Right lobe of liver (tissue), 6 donors: ENCODE measurements at places on chromosomes 5 and 9. TPM values are rescaled to one million over a fixed set of nuclear protein-coding genes. Genes with fewer than 3 reads are reported as not detected.

DNA sequence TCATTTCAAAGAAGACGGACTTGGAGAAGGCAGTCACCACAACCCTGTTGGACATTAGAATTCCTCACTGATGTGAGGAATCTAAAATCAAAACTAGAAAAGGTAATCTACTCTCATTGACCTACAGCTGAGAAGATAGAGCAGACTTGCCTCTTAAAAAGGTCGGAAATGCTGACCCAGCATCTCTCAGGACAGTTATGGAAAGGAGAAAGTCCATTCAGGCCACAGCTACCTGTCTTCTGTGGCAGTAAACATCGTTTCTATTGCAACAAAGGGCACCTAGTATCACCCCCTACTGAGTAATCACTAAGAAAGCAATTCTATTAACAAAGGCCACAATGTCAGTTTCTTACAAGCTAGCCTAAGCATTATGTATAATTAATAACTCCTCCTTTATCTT lies 601.7 kb downstream of the PRELID2 start:
- no peak overlapping the region for H3K4me3 ChIP-seq
- H3K27ac ChIP-seq, result no peak overlapping the region
- no peaks in the 10 kb centered on the region for H3K27me3 ChIP-seq
- H3K4me1 ChIP-seq, result no peaks in the 10 kb centered on the region
- no peak for DNase-seq

DNA sequence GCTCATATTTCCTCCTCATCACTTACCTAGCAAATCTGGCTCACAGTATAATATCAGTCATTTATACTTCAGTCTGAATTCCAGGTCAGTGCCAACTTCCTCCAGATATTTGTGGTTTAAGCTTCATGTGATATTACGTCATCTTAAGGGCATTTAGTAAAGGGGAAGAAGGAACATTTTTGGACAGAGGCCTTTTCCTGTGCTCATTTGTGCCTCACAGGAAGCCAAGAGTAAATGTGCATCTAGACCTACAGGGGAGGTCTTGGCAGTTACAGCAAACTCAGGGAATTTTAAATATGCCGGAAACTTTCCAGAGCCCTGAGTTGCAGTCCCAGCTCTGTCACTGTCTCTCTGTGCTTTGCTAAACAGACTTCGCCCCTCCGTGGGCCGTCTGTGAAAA lies 12.3 kb upstream of the KCNIP1 start:
- no peaks in the 10 kb centered on the region for H3K36me3 ChIP-seq
- no peaks in the 10 kb centered on the region for H3K4me1 ChIP-seq
- H3K27ac ChIP-seq, result peak overlapping the region; percentile 33

DNA sequence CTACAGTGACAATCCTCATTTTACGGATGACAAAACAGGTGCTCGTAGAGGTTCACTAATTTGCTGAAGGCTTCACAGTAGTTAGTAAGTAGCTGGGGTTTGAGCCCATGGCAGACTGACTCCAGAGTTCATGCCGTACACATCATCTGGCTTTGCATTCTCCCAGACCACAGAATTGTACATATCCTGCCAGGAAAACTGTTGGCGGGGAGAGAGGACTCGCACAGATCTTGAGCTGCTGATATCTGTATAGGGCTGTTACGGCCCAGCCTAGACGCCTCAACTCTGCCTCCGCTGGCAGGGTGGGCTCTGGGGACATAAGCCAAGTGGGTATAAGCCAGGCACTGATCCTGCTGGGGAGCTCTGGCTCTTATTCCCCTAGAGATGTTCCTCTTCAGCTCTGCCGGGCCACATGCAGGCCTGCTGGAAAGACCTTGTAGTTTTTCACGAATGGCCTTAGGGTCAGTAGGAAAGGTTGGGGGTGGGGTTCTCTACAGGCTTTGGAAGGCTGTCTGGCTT lies 16.3 kb downstream of the LARP1 start:
- no peaks in the 10 kb centered on the region for H3K36me3 ChIP-seq
- H3K27me3 ChIP-seq, result no peaks in the 10 kb centered on the region
- DNase-seq, result no peak
- H3K27ac ChIP-seq, result no peak overlapping the region
- no peaks in the 10 kb centered on the region for H3K4me1 ChIP-seq

SYNPO gene
- 35.6 TPM for total RNA-seq

DNA sequence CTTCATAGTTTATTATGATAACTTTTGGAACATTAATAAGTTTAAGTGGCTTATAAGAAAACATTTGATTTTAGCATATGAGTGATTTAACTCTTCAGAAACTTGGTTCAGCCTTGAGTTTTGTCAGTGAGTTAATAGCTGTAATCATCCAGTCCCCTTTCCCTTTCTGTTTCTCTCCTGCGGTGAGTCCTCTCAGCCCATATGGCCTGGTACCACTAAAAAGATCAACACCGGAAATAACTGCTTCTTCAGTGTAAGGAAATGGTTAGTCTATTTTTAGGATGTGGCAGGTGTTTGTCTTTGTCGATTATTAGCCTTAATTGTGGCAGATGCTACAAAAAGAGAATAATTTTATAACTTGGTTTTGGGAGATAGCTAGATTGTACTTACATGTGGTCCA lies 120.2 kb upstream of the GRHPR start:
- H3K4me3 ChIP-seq, result no peak overlapping the region
- no peaks in the 10 kb centered on the region for H3K36me3 ChIP-seq
- H3K4me1 ChIP-seq, result no peaks in the 10 kb centered on the region

GRCh38 chr5:127985811-127986325 lies 97.7 kb upstream of the SLC12A2 start:
- H3K36me3 ChIP-seq, result no peaks in the 10 kb centered on the region

- no peaks in the 10 kb centered on the region for H3K4me1 ChIP-seq
- H3K4me3 ChIP-seq, result no peak overlapping the region
- H3K27ac ChIP-seq, result no peak overlapping the region
These were observed 91.2 kb upstream of the PRR16 start for GRCh38 chr5:120372899-120373298.

- H3K36me3 ChIP-seq, result no peaks in the 10 kb centered on the region
- H3K27me3 ChIP-seq, result no peaks in the 10 kb centered on the region
- no peak overlapping the region for H3K27ac ChIP-seq
- DNase-seq, result no peak
These were observed 405.4 kb downstream of the TMEM232 start for GRCh38 chr5:110321117-110321516.

DNA sequence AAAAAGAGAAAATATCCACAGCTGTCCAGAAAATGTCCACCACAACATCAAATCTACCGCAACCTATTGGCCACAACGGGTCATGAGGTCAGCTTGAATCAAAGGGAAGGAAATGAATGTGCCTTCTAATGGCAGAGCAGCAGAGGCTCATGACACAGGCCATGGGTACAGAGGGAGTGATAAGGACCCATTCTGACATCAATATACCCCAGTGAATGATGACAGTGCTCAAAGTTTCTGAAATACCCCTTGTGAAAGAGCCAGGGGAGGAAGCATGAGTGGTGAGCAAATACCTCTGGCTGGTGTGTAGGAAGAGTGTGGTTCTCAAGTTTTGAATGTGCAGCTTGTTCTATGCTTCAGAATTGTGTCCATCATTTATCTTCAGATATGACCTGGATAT lies 348.2 kb downstream of the IRX1 start:
- H3K36me3 ChIP-seq, result no peaks in the 10 kb centered on the region
- DNase-seq, result no peak
- H3K4me3 ChIP-seq, result no peak overlapping the region
- no peaks in the 10 kb centered on the region for H3K27me3 ChIP-seq

PCDHB14 gene
- 0.44 TPM for total RNA-seq

GRCh38 chr5:115735108-115735998 lies 81.1 kb downstream of the CDO1 start:
- H3K4me3 ChIP-seq, result no peak overlapping the region
- H3K27me3 ChIP-seq, result no peaks in the 10 kb centered on the region
- H3K36me3 ChIP-seq, result no peaks in the 10 kb centered on the region
- H3K4me1 ChIP-seq, result no peaks in the 10 kb centered on the region
- H3K27ac ChIP-seq, result peak overlapping the region; percentile 91

PHF24 gene
- not detected for total RNA-seq

DNA sequence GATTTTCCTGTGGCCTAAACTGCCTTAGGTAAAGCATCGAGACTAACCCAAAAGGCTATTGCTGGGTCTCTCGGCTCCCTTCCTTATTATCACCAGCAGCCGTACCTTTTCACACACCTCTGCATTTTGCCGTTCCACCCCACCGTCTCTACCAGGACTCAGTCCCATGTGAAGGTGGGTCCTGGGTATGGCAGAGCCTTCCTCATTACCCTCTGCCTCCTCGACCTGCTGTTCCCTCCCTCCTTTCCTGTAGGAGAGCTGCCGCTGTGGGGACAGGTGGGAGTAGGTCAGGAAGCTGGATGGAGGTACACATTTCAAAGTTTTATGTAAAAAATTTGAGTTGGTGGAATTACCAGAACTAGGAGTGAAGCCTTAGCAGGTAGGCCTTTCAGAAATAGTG lies 1.8 kb downstream of the CCL28 start:
- no peaks in the 10 kb centered on the region for H3K4me1 ChIP-seq
- no peak for DNase-seq
- H3K27ac ChIP-seq, result no peak overlapping the region
- H3K4me3 ChIP-seq, result no peak overlapping the region
- no peaks in the 10 kb centered on the region for H3K27me3 ChIP-seq

ITGA1 gene
- 97.0 TPM for total RNA-seq

TXNDC8 gene
- not detected for total RNA-seq

GRCh38 chr5:158050421-158050820 lies 191.5 kb upstream of the CLINT1 start:
- H3K27me3 ChIP-seq, result no peaks in the 10 kb centered on the region
- no peak overlapping the region for H3K4me3 ChIP-seq
- H3K27ac ChIP-seq, result no peak overlapping the region
- DNase-seq, result no peak

DNA sequence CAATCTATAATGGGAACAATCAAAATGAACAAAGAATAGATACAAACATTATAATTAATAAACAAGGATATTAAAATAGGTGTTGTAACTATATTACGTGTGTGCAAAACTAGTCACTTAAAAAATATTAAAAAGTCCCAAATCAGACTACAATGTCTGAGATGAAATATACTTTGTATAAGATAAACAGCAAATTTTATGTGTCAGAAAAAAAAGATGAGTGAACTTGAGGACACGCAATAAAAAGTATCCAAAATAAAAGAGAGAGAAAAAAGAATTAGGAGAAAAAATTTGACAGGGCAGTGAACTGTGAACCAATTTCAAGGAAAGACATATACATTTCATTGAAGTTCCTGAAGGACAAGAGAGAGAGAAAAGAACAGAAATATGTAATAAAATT lies 37.0 kb downstream of the AGTPBP1 start:
- no peaks in the 10 kb centered on the region for H3K36me3 ChIP-seq
- no peak overlapping the region for H3K27ac ChIP-seq
- no peak overlapping the region for H3K4me3 ChIP-seq

DNA sequence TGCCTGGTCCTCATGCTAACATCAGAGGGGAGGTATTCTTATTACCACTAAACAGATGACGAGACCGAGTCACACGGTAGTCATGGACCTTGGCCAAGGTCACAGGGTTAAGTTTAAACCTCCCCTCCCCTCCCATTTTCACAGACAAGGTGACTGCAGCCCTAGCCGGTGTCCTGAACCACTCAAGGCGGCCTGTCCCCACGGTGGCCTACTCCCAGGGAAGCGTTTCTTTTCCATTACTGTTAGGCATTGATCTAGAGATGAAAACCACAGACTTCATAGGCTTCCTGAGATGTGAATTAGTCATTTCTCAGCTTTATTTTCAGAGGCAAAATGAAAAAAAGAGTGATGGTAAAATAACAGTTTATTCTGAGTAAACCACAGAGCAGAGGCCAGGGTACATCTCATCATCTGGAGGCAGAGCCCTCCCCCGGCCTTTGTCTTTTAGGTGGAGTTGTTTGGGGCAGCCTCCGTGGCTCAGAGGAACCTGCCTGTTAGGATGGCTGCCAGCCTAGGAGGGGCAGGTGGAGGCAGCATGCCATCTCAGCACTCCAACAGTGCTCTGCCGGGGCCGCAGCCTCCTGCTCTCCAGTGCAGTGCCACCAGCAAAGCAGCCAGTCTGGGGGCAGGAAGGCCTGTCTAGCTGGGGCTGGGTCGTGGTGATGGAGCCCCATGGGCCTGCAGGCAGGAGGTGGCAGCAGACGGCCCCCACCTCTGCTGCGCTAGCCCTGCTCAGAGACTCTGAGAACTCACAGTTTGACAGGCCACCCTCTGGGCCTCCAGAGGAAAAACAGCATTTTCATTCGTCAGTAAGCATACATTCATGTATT lies 71.2 kb downstream of the RAPGEF1 start:
- H3K27me3 ChIP-seq, result no peaks in the 10 kb centered on the region
- no peak overlapping the region for H3K4me3 ChIP-seq
- no peaks in the 10 kb centered on the region for H3K36me3 ChIP-seq
- H3K4me1 ChIP-seq, result no peaks in the 10 kb centered on the region

GRCh38 chr9:32339424-32339823 lies 45.0 kb upstream of the ACO1 start:
- H3K36me3 ChIP-seq, result no peaks in the 10 kb centered on the region
- no peaks in the 10 kb centered on the region for H3K27me3 ChIP-seq
- no peak overlapping the region for H3K4me3 ChIP-seq

- no peak overlapping the region for H3K27ac ChIP-seq
- H3K36me3 ChIP-seq, result no peaks in the 10 kb centered on the region
- no peak for DNase-seq
- H3K27me3 ChIP-seq, result no peaks in the 10 kb centered on the region
These were observed 327.2 kb downstream of the ZSWIM6 start for GRCh38 chr5:61659221-61659696.

DNA sequence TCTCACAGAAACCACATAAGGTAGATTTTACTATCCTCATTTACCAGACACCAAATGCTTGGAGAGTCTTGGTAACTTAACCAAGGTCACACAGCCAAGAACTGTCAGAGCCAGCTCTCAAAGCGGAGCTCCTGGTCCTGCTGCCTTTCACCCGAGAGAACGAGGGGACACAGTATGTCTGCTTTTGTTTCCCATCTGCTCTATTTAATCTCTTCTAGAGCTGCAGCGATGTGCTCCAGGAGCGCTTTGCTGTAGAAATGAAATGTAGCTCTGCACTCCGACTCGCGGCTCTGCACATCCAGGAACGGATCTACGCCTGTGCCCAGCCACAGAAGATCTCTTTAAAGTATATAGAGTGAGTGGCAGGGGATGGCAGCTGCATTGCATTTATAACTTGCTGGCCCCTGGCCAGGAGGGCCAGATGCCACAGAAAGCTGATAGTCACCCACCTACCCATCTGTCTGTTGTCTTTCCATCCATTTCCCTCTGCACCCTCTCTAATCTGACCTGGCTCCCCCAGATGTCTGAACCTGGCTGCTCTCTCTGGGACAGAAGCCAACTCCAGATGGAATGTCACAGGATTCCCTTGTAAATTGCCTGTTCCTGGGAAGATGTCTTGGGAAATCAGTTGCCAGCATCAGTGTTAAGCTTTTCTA lies 21.4 kb upstream of the TRMT10B start:
- H3K4me1 ChIP-seq, result no peaks in the 10 kb centered on the region
- no peak overlapping the region for H3K27ac ChIP-seq
- H3K27me3 ChIP-seq, result no peaks in the 10 kb centered on the region
- no peak overlapping the region for H3K4me3 ChIP-seq
- no peak for DNase-seq
- no peaks in the 10 kb centered on the region for H3K36me3 ChIP-seq
